ENCODE measurements at places on chromosomes 6 and 20. TPM values are rescaled to one million over a fixed set of nuclear protein-coding genes. Genes with fewer than 3 reads are reported as not detected.

- H3K36me3 ChIP-seq = no peaks in the 10 kb centered on the region
- no peaks in the 10 kb centered on the region for H3K27me3 ChIP-seq
- no peak overlapping the region for H3K4me3 ChIP-seq
- DNase-seq = no peak
Measured at GRCh38 chr20:4829514-4830215, 108.0 kb downstream of the PRND start.

DNA sequence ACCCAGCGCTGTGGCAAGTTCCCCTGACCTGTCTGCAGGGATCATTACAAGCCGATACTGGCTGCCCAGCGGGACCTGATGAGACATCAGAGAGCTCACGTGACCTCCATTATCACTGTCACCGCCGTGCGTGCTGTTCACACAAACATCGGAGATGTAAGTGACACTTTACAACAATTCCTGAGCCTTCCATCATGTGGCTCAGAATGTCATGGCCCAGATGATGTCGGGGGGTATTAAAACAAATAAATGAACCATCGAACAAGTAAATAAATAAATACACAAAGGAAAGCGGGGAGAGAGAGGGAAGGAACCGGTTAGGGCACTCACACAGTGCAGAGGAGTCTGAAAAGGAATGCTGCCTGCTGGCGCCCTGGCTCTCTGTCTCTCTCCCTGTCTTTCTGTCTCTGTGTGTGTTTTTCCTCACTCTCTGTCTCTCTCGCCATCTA is 195.1 kb downstream of the BMP7 start:
- H3K4me1 ChIP-seq = no peaks in the 10 kb centered on the region
- H3K4me3 ChIP-seq = no peak overlapping the region
- H3K27me3 ChIP-seq = no peaks in the 10 kb centered on the region
- H3K27ac ChIP-seq = no peak overlapping the region
- no peak for DNase-seq
- no peaks in the 10 kb centered on the region for H3K36me3 ChIP-seq

DTD1 gene
- total RNA-seq = 54.0 TPM

- H3K4me1 ChIP-seq = no peaks in the 10 kb centered on the region
- H3K27me3 ChIP-seq = no peaks in the 10 kb centered on the region
- no peaks in the 10 kb centered on the region for H3K36me3 ChIP-seq
- no peak overlapping the region for H3K4me3 ChIP-seq
Measured at GRCh38 chr20:63128956-63129355, 87.0 kb downstream of the YTHDF1 start.

DNA sequence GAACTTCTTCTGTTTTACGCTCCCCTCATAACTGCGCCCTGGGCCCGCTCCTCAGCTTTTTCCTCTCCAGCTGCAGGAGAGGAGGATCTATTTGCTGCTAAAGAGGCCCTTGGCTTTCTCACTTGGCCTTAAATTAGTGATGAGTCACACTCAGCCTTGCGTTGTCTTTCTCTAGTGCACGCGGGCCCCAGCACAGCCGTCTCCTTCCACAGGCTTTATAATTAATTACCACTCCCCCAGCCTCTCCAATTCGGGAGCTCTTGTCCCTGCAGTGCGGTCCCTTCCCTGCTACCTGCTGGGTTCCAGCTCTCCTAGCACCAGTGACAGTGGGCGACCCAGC is 25.2 kb downstream of the PACSIN1 start:
- no peaks in the 10 kb centered on the region for H3K36me3 ChIP-seq
- no peaks in the 10 kb centered on the region for H3K27me3 ChIP-seq
- H3K27ac ChIP-seq = no peak overlapping the region
- H3K4me1 ChIP-seq = no peaks in the 10 kb centered on the region
